ENCODE measurements at places on chromosomes 2 and 18. TPM values are rescaled to one million over a fixed set of nuclear protein-coding genes. Genes with fewer than 3 reads are reported as not detected.

DNA sequence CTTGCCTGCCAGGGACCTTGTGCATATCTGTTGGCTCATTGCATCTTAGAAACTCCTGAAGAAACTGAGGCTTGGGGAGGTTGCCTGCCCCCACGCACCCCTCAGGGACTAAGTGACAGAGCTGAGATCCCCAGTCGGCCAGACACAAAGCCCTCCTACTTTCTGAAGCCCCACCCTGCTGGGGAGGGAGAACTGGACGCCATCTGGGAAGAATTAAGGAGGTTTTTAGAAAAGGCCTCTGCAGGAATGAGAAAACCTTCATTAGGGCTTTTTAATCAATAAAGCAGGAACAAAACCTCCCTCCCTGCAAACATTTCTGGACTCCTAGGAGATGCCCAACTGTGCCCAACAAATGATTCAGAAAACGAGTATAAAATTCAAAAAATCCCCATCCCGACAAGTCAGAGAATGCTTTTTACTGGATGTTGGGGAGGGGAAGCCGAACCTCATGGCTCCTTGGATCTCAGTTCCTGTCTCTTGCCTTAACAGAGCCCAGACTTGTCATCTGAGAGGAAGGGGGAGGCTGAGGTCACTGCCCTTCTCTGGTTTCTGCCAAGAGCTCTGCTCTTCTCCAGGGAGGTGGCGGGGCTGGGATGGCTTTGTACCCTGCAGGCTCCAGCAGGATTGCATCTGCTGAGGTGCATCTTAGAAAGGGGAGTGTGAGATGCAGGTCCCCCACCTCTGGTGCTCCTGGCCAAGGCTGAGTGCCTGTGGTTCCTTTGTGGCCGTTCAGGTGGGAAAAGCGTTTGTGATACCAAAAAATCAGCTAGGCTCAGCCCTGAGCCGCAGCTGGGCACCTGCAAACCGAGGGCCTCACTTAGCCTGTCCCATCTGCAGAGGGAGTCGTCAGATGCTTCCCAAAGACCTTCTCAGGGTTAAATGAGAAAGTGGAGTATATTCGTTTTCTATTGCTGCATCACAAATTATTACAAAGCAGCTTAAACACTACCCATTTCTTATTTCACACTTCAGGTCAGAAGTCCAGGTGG, 142.4 kb downstream of the ZFP36L2 start:
- DNase-seq = no peak

DNA sequence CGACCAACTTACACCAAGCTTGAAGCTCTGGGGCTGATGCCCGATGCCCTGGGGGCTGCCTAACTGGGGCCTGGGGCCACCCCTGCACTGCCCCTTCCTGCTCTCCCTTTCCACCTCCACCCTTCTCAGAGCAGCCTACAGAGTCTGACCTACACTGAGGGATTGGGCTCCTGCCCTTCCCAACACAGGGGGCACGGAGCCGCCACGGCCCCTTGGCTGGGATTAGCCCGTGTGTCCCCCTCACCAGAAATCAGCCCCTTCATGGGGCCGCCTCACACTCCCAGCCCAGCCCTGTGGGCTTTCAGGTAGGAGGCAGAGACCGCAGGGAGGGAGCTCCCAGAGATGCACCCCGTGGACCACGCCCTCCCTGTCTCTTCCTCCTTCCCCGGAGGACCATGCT, 198.0 kb downstream of the EIPR1 start:
- DNase-seq = no peak

- no peak for DNase-seq
Observed at GRCh38 chr18:36334798-36335197, 37.3 kb downstream of the FHOD3 start.

DNA sequence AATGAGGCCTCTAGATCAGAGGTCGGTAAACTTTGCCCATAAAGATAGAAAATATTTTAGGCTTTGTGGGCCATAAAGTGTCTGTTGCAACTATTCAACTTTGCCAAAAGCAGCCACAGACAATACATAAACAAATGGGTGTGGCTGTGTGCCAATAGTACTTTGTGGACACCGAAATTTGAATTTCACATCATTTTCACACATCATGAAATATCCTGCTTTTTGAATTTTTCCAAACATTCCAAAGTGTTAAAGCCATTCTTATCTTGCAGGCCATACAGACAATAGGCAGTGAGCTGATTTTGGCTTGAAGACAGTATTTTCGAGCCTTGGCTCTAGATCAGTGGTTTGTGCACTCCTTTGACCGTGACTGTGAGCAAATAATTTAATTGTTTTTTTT, 51.1 kb upstream of the EPC2 start:
- DNase-seq = no peak

DNA sequence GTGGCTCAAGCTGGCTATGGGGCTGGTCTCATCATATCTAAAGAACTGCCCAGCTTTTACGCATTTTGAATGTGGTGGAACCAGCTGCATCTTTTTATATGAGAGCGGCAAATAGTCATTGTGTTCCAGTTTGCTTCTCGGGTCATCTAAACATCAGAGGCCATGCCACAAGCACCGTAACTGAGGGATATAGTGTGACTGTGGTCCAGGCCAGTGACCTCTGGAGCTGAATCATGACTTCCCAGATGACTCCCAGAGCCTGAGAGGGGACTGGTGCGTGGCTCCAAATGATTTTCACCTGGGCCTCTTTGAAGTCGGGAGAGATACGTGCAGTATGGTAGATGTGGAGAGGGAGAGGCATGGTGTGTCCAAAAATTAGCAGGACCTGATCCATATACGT, 271.0 kb downstream of the NEDD4L start:
- DNase-seq = no peak

DNA sequence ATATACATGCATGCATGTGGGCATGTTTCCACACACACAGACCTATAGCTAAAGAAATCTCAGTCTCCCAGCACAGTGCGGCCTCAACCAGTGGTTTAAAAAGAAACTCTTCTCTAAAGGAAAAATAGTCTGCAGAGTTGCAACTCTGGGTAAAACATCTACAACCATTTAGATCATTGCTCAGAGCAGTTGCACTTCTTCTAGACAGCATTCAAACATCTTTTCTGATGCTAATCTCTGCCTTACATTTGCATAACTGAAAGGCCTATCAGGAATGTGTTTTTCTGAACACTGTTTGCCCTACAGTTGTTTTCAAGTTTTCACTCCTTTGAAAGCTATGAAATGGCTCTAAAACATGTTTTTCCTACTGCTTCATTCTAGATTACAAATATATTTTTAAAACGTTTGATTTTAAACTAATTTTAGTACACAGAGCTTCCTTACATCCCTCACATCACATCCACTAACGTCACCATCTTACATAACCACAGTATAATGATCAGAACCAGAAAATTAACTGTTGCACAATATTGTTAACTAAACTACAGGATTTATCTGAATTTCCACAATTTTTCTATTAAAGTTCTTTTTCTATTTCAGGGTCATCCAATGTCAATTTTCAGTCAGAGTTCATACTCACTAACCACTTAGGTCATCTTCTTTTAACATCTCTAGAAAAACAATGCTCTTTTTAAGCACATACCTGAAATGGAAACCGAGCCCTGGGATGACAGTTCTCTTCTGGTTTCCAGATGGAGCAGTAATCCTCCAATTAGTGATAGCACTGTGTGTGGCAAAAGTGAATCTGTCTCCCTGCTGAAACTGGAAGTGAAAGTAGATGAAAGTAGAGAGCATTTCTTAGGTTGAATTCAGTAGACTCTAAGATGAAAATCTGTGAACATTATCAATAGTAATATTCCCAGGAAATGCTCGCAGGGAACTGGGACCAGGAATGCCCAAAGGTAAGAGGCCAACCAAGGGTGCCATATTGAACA, 501.6 kb upstream of the GCFC2 start:
- DNase-seq = no peak

- no peak for DNase-seq
Observed at GRCh38 chr2:233718552-233718951, at the start of gene UGT1A4. TSS of gene UGT1A4 (plus strand) at chr2:233718736. CDS start at chr2:233718821, 85 bp downstream.

DNA sequence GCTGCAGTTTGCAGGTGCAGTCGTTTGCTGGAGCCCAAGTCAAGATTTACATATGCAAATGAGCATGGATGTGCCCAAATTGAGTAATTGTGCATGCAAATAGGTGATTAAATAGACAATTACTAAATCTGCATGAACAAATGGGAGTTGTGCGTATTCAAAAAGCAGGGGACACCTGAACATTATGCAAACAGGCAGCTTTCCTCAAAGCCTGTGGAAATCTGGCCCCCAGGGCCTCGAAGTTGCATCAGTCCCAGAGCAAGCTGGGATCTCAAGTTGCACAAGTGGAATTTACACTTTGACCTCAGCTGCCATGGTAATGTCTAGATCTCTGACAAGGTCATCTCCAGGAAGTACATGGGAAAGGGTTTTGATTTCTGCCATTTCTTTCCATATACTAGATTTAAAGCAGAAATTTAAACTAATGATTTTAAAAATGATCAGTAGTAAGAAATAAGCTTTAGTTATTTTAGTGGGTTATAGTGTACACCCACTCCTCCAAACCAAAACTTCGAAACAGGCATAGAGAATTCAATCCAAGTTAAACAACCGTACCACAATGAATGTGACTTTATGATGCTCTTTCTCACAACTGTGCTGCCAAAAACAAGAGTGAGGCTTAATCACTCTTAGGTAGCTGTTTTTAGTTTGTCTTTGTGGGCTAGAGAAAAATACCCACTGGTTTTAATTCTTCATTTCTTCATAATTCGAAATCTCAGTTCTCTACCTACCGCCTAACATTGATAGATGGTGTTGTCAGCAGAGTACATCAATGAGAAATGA, 110.7 kb downstream of the RND3 start:
- DNase-seq = no peak

- no peak for DNase-seq
Observed at GRCh38 chr2:238912228-238912915, 64.5 kb downstream of the TWIST2 start.

Gene ACVR1
- 6.6 TPM for total RNA-seq

DNA sequence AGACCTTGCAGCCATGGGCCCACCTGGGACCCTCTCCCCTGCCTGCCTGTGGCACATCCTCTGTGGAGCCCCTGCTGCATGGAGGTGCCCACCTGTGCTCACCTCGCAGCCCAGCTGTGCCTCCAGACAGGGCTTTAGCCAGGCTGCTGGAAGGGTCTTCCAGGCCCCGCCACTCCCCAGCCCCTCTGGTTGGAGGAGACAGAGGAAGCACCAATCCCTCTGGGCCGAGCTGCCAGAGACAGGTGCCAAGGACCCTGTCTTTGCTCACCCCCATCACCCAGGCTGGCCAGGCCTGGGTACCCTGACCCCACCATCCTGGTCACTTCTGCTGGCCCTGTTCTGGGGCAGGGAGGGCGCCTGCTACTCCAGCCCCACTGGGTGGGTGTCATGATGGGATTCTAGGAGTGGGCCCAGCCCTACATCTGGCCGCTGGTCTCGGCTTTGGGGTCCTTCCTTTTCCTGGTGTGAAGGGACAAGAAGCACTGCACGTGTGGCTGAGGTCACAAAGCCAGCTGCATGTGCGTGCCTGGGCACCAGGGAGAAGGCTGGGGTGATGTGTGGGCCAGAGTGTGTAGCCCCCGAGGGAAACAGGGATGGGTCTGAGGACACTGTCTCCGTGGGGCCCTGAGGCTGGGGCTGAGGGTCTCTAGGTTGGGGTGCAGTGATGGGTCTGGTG, 9.3 kb upstream of the NEU4 start:
- DNase-seq = no peak

GRCh38 chr2:71678874-71679273, 225.5 kb downstream of the DYSF start:
- DNase-seq = no peak

DNA sequence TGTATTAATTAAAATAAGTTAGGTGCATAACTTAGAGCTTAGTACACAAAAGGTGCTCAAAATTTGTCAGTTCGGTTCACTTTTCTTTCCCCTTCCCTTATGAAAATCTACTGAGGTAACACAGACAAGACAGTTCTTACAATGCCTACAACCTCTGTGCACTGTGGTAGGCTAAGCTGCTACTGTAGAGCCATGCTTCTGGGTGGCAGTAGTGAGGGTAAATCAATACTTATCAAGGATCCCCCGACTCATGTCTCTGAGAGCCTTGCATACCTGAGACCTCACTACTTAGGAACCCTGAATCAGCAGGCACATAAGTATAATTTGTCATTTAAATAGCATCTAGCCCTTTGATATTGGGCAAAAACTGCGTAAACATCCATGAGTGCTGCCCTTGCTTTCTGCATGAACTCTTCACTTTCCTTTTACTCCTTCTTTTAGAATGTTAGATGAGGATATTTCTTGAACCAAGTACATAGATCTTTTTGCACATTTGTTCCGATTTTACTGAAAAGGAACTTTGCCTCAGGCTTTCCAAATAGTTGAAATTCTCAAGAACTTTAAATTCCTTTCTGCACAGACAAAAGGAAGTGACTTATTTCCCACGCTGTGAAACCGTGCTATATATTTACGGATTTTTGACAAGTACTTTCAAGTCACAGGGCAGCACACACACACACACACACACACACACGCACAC, 234.4 kb downstream of the TRIB2 start:
- DNase-seq = no peak

DNA sequence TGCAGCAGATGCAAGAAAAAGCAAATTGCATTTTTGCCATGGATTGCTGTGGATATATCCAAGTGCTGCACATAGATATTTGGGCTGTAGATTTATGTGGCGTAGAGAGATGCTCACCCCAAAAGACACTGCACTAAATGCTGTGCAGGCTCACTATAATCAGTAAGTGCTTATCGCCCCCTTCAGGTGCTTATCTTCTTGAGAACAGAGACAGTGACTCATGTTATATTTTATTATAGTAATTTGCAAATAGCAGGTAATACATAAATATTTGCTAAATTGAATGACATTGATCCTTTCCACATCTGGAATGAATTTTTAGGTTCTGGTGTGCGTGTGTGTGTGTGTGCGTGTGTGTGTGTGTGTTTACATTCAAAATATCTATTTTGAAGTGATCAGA, 36.8 kb upstream of the PLEKHM3 start:
- DNase-seq = peak; percentile 62

- DNase-seq = peak; percentile 77
Observed at GRCh38 chr2:168964251-168964807, 63.2 kb downstream of the G6PC2 start.

GRCh38 chr2:64394153-64394552, 59.8 kb upstream of the LGALSL start:
- no peak for DNase-seq

Gene CRYGD
- total RNA-seq = not detected

Gene L3MBTL4
- total RNA-seq = not detected

DNA sequence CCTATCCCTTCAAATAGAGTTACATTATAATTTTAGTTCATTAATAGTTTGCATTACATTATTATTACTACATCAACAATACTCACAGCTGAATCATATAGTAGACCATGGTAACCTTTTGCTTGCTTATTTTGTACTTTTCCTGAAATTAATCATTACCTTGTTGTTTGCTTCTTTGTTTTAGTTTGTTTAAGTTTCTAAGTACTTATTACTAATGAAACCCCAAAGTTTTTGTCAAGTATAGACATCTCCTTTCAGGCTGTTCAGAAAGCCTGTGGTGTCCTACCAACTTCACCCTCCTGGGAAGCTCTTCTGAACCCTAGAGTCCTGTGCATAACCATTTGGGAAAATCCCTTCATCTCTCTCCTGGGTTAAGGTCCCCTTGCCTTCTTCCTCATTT, 43.5 kb upstream of the LAPTM4A start:
- DNase-seq = no peak

- DNase-seq = peak; percentile 89
Observed at GRCh38 chr2:150286730-150287362, 200.6 kb downstream of the RND3 start.

Gene POTEC
- 0.34 TPM for total RNA-seq

- DNase-seq = no peak
Observed at GRCh38 chr2:107592280-107592624, 234.4 kb upstream of the RGPD4 start.

Gene ATP9B
- total RNA-seq = 24.9 TPM

Gene FAM124B
- total RNA-seq = not detected
